CD4-positive, alpha-beta memory T cell (primary cell): ENCODE measurements at places on chromosomes 7 and 10. TPM values are rescaled to one million over a fixed set of nuclear protein-coding genes. Genes with fewer than 3 reads are reported as not detected.

TIAL1 gene
- 201 TPM for total RNA-seq

FRMD4A gene
- 1.9 TPM for total RNA-seq

GRCh38 chr10:36057731-36058130, 415.6 kb upstream of the FZD8 start:
- DNase-seq: no peak

DNA sequence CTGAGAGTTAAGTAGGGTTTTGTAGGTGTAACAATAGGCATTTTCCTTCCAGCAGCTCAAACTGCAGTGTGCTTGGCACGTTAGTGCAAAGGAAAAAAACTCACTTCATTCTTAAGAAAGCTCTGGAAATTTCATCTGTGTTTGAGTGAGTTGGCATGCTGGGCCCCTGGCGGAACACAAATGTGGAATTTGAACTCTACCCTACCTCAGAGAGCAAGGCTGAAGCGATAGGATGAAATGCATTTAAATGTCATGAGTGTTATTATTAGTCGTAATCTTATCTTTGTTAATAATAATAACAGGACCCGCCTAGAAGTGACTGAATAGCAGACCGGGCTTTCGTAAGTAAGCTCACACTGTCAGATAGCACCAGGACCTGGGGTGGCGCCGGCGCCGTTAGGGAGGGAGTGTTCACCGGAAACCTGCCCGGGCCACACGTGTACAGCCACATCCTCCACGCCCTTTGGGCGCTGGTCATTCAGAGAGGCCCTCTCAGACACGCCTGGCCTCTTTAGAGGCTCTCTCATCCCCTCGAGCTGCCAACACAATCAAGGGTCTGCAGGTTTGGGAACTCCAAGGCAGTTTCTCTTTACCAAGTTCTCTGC, 63.5 kb downstream of the GRK5 start:
- DNase-seq: no peak

DNA sequence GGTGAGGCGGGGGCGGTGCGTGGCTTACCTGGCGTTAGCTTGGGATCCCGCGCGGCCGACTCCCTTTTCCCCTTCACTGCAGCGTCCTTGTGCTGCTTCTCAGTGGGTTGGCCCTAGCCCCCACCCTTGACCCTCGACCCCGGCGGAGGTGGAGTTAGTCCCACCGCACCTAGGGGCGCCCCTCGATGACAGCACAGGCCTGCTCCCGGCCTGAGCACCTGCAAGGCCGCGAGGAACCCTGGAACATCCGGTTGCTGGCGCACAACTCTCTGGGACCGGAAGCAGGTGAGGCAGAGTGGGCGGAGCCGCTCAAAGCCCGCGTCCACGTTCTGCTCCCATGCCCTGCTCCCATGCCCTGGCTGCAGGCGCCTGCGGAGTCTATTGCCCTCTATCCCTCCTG, 266.9 kb downstream of the USP6NL start:
- DNase-seq: no peak

TMEM248 gene
- total RNA-seq: 96.8 TPM

- no peak for DNase-seq
Observed at GRCh38 chr10:43212043-43212721, 54.7 kb downstream of the RASGEF1A start.

MYO1G gene
- 94.2 TPM for total RNA-seq

CYP26A1 gene
- total RNA-seq: not detected

DNA sequence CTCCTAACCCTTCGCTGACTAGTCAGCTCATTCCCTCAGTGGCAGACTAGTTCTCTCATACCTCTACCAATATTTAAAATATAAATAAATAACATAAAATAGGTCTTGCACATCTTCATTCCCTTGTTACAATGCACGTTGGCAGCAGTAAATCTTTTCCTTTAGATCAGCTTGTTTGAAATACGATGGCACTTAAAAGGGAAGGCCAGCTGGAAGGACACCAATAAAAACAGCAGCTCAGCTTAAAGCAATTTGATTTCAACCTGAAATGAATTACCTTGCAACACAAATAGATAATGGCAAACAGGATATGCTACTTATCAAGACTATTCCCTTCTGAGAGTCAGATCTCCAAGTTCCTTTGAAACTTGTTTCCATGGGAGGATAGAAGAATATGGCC, 321.8 kb downstream of the GFRA1 start:
- DNase-seq: no peak

PSMG3 gene
- total RNA-seq: 22.2 TPM

PTN gene
- not detected for total RNA-seq

DNA sequence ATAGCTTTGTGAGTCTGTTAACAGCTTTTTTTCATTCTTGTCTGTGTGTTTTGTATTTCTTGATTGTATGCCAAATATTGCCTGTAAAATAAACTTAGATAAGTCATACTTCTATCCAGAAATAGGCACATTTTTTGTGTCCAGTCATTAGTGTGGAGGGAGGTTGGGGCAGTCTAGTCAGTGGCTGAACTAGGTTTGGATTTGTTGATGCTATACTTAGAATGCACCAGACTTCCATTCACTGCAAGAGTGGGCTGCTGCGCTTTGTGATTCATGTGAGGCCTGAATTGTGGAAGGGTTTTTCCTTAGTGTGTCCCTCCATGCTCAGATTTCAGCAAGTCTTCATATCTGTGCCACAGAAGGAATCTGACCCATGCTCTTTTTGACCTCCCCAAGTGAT, 50.0 kb downstream of the TRUB1 start:
- no peak for DNase-seq

DNA sequence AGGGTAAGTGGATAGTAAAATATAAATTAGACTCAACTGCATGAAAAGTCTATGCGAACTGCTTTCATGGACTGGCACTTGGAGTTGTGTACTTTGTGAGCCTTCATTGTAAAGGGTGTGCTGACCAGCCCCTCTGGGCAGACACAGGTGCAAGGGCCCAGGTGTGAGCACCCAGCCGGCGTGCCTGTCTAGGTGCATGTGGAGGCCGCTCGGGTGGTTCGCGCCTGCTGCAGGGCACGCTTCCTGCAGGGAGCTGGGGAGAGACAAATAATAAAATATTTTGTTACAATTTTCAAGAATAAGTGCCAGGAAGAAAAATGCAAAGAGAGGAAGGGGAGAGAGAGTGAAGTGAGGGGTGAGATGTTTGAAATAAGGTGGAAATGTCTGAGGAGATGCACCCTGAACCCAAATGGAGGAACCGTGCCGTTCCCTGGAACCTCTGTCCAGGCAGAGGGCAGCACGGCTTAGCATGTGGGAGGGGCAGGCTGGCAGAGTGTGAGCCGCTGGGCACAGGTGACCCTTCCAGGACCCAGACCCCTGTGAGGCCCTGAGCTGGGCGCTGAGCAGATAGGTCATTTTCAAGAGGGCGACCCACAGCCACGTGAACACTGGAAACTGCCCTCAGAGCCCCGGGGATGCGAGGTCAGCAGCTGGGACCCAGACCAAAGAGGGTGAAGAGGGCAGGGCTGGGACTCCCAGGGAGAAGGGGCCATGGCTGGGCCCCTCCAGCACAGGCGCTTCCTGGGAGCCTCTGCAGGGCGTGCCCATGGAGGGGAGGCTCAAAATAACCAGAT, 28.7 kb downstream of the RNF32 start:
- no peak for DNase-seq

SLC18A2 gene
- 0.38 TPM for total RNA-seq

- DNase-seq: peak; percentile 3
Observed at GRCh38 chr10:93859049-93859655, 34.6 kb upstream of the SLC35G1 start.

SLC25A28 gene
- 85.7 TPM for total RNA-seq

DNA sequence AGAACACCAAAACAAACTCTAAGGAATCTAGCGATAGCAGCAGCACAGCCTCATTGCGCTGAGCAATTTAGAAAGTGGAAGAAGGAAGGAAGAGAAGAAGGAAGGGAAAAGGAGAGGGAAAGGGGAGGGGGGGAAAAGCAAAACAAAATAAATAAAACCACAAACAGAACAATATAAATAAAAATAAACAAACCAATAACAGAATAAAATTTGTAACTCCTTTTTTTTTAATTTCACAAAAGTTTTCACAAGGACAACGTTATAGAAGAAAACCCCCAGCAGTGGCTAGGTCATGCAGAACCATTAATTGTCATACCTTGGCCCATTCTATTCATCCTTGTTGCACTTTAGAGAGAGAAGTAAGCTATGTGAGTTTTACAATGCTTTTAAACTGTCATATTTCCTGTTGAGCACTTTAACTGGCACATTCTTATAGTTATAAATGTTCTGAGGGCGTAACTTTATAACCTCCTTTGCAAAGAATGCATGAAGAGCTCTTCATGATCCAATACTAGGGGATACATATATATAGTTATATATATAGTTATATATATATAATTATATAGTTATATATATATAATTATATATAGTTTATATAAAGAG, 752.8 kb downstream of the KCNMA1 start:
- DNase-seq: no peak

GRCh38 chr7:47488969-47489342, 93.0 kb downstream of the TNS3 start:
- no peak for DNase-seq

DNA sequence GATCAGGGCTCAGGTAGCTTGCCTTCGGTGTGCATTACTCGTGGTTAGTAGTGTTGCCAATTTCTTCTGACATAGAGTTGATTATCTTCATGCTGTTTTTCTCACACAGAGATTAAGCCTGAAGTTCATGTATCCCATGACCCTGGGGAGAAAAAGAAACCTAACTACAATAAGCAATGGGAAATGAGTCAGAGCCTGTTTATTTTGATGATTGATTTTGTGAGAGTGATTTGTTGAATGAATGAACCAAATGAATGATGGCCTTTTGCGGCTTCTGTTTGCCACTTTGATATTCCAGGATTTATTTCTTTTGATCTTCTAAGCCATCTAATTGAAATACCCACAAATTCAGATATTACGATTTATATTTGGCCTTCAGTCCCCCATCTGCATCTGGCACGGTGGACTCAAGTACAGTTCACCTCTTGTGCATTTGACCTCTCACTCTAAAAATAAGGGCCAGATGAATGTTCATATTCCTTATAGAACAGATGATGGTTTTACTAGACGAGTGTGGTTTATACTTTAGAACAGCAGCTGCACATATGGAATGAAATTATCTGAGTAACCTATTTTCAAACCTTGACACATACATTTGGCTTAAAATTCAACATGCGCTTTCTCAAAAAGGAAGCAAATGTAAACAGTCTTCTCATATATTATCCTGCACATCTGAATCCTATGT, 110.7 kb downstream of the PLCE1 start:
- no peak for DNase-seq

NPFFR1 gene
- total RNA-seq: not detected

GRCh38 chr7:98296833-98297232, 15.3 kb downstream of the BRI3 start:
- DNase-seq: no peak

GRCh38 chr7:87342231-87342630, 3.2 kb upstream of the CROT start:
- no peak for DNase-seq

ZNF398 gene
- total RNA-seq: 28.4 TPM

DNA sequence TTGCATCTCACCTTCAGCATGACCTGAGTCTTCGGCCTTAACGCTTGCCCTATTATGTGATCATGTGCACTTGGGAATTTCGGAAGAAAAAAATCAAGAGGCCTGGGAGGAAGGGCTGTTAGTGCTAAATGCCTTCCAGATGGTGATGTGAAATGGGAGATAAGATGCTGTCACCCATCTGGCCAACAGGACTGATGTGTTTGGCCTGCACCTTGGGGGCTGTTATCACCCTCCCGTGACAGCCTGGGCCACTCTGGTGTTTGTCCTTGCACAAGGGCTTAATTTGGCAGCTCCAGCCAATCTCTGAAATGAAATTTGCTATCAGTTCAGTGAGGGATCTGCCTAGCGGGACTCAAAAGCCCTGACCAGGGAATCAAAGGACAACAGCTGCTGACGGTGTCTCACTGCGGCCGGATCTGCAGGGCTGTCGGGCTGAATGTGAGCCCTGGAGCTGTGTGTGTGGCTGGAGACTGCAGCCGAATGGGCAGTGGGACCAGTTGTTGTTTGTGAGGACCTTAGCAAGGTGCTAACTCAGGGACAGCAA, 131.4 kb upstream of the BTBD16 start:
- DNase-seq: no peak

- DNase-seq: no peak
Observed at GRCh38 chr7:92763636-92764423, 72.5 kb downstream of the CDK6 start.

- no peak for DNase-seq
Observed at GRCh38 chr7:15554081-15554480, 7.7 kb downstream of the AGMO start.

DNA sequence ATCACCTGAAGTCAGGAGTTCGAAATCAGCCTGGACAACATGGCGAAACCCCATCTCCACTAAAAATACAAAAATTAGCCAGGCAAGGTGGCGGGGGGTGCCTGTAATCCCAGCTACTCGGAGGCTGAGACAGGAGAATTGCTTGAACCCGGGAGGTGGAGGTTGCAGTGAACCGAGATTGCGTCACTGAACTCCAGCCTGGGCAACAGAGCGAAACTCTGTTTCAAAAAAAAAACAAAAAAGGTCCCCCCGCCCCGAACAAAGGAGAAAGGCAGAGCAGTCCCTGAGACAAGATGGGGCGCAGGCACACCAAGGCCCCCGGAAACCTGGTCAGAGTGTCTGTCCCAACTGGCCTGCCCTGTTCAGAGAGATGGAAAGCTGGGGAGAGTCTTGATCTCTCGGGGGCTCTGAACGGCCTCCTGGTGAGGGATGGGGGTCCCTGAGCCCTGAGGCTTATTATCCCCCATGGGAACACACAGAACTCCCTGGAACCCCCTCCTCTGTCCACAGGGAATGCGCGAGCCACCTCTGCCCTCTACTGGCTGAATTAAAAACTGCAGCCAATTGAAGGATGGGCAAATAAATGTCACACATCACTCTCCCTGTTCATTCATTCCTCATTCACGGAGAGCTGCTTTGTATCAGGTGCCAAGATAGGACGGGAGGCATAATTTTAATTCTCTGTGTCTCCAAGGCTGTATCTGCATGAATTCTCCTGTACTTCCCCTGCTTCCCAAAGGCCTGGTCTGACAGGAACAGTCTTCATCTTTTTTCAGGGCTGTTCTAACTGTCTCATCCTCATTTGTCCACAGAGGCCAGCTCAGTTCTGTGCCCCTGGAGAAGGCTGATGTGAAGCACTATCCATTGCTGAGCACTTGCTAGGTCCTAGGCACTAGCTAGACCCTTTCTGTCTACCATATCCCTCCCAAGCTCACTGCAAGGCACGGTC, 28.9 kb downstream of the MAT1A start:
- DNase-seq: peak; percentile 23

- peak; percentile 39 for DNase-seq
Observed at GRCh38 chr10:96513698-96514561, at the start of gene TLL2. Gene TLL2, minus strand, starts transcription at chr10:96513926. Its CDS starts 241 bp downstream, at chr10:96513685.

- no peak for DNase-seq
Observed at GRCh38 chr7:124700655-124701054, 64.9 kb downstream of the GPR37 start.
